ENCODE measurements at places on chromosomes 12 and 14.

DNA sequence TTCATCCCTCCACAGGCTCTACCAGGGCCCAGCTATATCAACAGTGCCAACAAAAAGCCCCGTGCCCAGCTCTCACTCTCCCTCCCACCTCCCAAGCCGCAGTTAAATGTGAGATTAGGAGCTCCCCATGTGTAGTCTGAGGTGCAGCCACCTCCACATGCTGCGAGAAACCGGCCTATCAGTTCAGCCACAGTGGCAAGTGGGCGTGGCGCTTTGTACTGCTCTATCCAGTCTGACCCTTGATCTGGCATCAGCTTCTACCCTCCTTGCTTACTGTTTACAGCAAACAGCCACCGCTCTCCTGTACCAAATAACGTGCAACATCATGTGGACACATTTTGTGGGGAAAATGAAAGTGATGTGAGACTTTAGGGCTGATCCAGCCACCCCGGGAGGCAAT is 1.7 kb downstream of the PLEK2 start:
- DNase-seq: no peak

DNA sequence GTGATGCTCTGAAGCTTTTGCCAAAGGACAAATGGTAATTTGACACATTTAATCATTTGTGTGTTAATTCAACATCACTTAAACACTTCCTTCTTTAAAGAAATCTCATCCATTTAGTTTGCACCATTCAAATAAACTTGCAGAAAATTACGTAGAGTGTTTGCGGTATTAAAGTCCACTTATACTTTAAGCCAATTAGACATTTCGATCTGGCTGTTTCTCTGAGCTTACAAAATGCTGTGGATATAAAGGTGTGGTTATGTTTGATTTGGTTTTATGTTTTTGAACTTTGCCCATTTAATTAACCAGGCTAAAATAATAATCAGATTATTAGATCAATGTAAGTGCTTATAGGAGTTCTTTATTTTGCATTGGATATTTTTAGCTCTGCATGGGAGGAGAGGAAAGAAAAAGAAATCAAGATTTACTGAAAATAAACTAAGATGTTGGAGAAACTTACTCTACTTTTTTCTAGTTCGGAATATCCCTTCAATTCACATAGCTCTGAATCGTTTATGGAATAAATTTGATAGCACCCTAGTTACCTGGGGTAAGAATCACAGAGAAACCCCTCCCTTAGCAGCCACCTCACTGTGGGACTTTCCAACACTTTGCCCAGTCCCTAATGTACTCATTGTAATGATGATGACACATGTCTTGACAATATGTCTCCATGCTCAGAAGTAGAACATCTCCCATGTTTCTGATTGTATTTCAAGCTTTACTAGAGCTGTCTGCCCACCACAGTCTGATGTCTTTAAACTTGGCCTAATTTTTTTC is 268.0 kb downstream of the BTG1 start:
- DNase-seq: peak; percentile 50

- DNase-seq: no peak
Observed at GRCh38 chr12:4203772-4204376, 69.7 kb upstream of the CCND2 start.

- no peak for DNase-seq
Observed at GRCh38 chr14:73753887-73754795, 40.0 kb upstream of the PNMA1 start.

DNA sequence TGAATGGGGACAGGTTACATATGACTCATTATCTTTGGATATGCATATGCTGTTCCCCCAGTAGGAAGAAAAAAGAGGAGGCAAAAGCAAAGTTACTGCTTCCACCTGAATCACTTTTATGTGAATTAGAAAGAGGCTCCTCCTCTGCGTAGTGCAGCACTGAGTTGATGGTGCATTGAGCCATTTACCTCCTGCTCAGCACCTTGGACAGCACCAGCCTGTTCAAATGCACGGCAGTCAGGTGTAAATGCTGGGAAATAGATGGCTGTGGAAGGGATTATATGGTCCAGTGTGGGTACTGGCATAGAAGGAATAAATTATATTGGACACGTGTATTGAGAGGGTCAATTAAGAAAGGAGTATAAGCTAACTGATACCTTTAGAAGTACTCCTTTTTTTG is 541.9 kb upstream of the SEL1L start:
- no peak for DNase-seq

DNA sequence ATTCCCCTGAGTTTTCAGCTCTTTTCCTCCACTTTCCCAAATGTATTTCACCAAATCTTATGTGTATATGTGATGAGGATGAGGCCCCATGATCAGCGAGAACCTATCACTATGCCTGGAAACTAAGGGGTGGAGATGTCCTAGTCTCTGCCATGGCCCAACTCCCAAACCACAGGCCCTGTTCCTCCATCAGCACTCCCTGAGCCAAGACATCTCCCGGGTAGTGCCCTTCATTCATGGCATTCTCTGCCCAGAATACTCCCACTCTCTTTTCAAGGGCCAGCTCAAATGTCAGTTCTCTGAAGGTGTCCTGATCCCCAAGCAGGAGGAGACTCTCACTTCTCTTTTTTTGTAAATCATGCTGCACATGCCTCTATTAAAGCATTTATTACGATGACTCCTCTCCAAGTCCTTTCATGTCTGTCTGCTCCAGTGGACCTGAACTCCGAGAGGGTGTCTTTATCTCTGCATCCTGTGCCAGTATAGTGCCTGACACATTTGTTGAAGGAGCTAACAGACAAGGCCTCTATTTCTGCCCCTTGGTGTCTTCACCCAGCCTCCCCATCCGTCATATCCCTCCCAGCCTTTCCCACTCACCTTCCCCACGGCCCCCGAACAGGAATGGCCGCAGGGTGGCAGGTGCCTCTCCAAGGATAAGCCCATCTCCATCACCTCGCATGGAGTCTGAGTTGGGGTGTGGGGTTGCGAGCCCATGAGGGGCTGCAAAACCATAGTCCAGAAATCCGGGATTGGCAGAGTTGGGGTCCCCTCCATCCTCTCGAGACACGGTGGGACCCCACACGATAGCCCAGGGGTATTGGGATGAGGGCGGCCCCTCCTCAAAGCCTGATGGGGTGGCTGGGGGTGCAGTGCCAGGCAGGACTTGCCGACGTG is 3.7 kb downstream of the PIANP start:
- DNase-seq: no peak

GRCh38 chr12:13961971-13962370 is 19.4 kb downstream of the GRIN2B start:
- no peak for DNase-seq

DNA sequence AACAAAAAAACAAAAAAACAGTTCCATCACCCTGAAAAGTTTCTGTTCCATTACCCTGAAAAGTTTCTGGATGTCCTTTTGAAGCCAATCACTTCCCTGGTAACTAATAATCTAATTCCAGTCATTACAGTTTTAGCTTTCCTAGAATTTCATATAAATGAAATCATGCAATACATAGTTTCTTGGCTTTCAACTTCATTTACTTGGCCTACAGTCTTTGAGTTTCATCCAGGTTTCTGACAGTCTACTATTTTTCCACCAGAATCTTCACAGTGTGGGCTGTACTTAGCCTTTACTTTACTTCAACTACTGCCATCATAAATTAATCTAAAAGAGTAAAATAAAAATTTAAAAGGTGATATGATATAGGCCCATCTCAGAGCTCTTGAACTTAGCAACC is 55.5 kb downstream of the RPS6KA5 start:
- DNase-seq: no peak

- no peak for DNase-seq
Observed at GRCh38 chr14:67137744-67138371, 51.4 kb upstream of the GARIN2 start.

- DNase-seq: no peak
Observed at GRCh38 chr12:43352001-43352400, 200.0 kb downstream of the ADAMTS20 start.

DNA sequence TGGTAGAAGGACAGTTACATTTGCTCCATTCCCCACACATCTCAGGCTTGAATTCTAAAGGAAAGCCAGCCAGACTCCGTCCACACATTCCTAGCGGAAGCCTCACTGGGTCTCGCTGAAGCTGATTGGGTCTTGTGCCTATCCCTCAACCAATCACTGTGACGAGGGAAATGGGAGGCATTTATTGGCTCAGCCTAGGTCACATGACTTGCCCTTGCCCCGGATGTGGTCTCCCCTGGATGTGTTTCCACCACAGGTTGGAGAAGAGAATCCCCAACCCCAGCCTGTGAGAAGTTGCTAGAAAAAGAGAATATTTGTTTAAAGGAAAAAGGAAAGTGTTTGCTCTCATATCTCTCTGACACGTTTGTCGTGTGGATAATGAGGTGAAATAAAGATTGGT is 93.4 kb downstream of the C12orf75 start:
- no peak for DNase-seq

GRCh38 chr12:22881878-22882385 is 257.0 kb downstream of the ETNK1 start:
- DNase-seq: no peak

DNA sequence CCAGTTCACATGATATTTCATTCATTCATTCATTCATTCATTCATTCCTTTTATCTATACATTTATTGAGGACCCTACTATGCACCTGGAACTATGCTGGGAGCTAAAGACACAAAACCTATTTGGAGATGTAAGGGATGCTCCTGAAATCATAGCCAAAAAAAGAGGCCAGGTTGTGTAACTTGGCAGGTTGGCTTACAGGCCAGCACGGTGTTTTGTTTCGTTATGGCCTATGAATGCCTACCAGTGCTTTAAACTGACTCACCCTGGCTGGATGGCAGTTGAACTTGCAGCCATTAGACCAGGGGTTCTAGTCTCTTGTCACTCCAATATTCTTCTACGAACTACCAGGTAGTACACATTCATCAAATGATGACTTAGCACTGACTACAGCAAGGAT is 15.7 kb downstream of the MAP3K9 start:
- DNase-seq: no peak

DNA sequence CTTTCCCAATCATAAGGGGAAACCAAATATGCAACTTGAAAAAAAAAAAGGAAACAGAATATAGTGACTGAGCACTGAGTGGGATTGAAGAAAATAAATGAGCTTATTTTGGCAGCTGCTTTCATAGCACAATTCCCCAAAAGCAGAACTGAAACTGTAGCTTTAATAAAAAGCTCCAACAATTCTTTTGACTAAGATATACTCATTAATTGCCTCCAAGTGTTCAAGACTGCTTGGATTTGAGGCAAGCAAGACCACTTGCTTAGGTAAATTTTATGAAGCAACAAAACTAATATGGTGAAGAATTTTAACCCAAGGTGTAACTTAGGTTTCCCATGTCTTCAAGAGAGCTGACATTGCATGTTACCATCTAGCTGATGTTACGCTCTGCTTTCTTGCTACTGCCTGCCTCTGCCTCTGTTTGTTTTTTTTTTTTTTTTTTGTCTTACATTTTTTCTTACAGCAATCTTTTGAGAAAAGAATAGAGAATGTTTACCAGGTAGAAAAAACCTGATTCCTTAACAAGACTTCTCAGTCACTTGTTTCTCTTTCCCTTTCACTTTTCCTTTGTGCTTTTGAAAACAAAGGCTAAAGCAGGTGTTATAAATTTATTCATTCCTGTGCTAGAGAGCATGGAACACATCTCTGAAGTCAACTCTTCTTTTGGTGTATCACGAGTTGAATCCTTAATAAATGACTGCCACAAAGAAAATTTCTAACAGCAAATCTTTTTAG is 134.4 kb downstream of the BCAT1 start:
- no peak for DNase-seq

GRCh38 chr12:123961585-123962345 is 10.9 kb downstream of the CCDC92 start:
- no peak for DNase-seq

DNA sequence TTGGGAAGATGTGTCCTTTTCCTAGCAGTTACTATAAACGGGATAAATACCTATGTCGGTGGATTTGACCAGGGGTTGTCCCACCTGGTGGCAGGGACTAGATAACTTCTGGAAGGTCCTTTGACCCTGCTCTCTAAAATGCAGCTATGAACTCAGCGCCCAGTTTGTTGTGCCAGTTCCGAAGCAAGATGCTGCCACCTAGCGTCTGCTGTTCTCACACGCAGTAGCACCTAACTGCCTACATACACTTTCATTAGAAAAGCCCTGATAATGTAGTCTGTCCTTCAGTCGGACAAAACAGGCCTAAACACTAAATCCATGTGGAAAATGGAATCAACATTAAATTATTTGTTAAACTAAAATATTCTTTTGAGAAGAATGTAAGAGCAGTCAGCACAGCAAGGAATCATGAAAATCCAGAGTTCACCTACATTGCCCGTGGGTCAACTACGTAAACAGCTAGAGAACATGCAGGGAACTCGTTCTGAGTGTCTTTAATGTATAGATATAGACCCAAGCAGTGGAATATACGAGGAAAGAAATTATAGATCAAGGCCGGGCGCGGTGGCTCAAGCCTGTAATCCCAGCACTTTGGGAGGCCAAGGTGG is 51.1 kb upstream of the CRACR2A start:
- peak; percentile 50 for DNase-seq

GRCh38 chr12:15193946-15194345 is 27.3 kb downstream of the RERG start:
- no peak for DNase-seq

DNA sequence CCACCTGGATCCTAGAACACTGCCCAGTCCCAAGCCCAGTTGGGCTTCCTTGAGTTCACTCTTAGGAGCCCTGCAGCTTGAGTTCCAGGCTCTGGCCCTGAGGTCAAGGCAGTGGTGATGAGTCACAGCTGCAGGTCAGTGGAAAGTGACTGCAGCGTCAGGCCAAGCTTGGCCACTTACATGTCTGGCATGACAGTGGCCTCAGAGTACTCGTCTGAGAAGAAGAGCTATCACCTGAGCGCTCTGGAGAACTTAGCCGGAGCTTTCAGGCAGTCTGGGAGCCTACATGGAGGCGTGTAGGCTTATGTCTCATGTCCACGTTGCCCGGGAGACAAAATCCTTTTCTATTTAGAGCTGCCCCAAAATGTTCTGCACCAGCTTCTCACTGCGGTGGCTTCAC is 75.6 kb downstream of the ARL6IP4 start:
- no peak for DNase-seq

GRCh38 chr14:69481815-69482568 is 2.5 kb upstream of the PLEKHD1 start:
- no peak for DNase-seq

DNA sequence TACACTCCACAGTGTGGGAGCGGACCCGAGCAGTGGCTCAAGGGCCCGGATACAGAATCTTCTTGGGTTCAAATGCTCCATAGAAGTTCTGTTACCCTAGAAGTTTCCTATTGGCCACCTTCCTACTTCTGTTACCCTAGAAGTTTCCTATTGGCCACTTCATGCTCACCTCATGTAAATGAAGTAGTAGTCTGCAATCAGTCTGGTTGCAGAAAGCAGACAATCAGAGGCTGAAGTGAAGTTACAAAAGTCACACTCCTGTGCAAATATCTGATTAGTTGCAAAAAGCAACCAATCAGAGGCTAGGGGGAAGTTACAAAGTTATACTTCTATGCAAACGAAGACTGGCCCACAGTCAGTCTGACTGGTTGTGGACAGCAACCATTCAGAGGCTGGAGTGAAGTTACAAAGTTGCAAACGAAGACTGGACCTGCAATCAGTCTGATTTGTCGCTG is 77.8 kb upstream of the CPNE8 start:
- no peak for DNase-seq
